Ovary (tissue), 10 donors: ENCODE measurements at places on chromosomes 1 and 21.

DNA sequence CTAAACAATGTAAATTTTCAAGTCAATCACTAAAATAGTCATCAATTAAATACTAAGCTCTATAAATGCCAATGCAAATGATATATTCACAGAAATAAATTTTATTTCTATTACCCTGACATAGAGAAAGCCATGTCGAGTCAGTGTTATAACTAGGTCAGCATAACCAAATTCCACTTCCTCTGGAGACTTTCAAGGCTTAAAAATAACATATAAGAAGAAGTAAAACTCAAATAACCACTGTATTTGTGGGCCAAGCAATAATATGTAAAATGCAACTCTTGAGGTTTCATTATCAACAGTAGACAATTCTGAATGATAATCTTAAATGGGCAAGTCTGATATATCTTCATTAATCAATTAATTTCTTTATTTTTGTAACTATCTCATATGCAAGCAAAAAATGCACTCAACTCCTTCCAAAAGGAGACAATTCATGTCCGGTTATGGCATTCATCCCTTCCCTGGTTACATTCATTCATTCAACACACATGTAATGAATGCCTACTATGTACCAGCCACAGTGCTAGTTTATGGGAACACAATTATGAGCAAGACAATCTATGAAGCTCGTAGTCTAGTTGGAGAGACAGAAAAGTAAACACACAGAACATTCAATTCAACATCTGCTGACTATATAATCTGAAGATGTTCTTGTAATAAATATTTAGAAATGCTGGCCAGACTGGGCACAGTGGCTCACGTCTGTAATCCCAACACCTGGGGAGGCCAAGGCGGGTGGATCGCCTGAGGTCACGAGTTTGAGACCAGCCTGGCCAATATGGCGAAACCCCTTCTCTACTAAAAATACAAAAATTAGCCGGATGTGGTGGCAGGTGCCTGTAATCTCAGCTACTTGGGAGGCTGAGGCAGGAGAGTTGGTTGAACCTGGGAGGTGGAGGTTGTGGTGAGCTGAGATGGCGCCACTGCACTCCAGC, 37.1 kb upstream of the CAP1 start:
- H3K36me3 ChIP-seq = no peaks in the 10 kb centered on the region
- H3K4me3 ChIP-seq = no peak overlapping the region
- no peak overlapping the region for H3K27ac ChIP-seq
- DNase-seq = no peak
- H3K4me1 ChIP-seq = no peaks in the 10 kb centered on the region

GRCh38 chr1:41431490-41432350, 52.8 kb downstream of the EDN2 start:
- no peaks in the 10 kb centered on the region for H3K27me3 ChIP-seq
- H3K4me1 ChIP-seq = peaks cover 12% of the 10 kb centered on the region
- H3K27ac ChIP-seq = no peak overlapping the region
- DNase-seq = peak; percentile 69

GRCh38 chr21:35838350-35838749, 222.0 kb downstream of the SETD4 start:
- no peak overlapping the region for H3K4me3 ChIP-seq
- H3K4me1 ChIP-seq = no peaks in the 10 kb centered on the region
- H3K27me3 ChIP-seq = no peaks in the 10 kb centered on the region
- no peaks in the 10 kb centered on the region for H3K36me3 ChIP-seq
- DNase-seq = no peak

GRCh38 chr1:6822530-6823359, 37.5 kb downstream of the CAMTA1 start:
- H3K27me3 ChIP-seq = no peaks in the 10 kb centered on the region
- DNase-seq = no peak
- H3K4me3 ChIP-seq = no peak overlapping the region
- no peaks in the 10 kb centered on the region for H3K36me3 ChIP-seq
- no peak overlapping the region for H3K27ac ChIP-seq
- peaks cover 10% of the 10 kb centered on the region for H3K4me1 ChIP-seq

DNA sequence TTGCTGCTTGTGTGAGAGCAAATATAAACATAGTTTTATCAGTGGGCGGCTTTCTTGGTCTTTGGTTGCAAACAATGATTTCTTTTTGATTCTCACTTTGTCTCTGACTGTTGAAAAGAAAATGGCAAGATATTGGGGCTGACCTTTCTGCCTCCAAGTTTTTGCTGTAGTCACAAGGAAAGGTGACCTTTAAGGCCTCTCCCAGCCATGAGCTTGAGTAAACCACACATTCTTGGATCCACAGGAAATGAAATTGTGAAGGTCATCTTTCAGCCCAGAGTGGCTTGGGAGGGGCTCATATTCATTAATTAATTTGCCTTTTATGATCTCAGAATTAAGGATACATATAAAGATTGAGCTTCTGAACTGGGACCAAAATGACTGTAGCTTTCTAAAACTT, 241.6 kb downstream of the BACH1 start:
- H3K27ac ChIP-seq = no peak overlapping the region
- DNase-seq = no peak
- H3K4me1 ChIP-seq = peaks cover 2% of the 10 kb centered on the region
- no peaks in the 10 kb centered on the region for H3K36me3 ChIP-seq
- H3K27me3 ChIP-seq = no peaks in the 10 kb centered on the region

- no peaks in the 10 kb centered on the region for H3K4me1 ChIP-seq
- H3K27me3 ChIP-seq = no peaks in the 10 kb centered on the region
- H3K27ac ChIP-seq = no peak overlapping the region
- H3K36me3 ChIP-seq = no peaks in the 10 kb centered on the region
- no peak overlapping the region for H3K4me3 ChIP-seq
Observed at GRCh38 chr1:227999056-227999930, 7.5 kb upstream of the WNT3A start.

GRCh38 chr1:96073100-96073499, 648.5 kb upstream of the PTBP2 start:
- DNase-seq = no peak
- H3K27me3 ChIP-seq = no peaks in the 10 kb centered on the region
- no peak overlapping the region for H3K27ac ChIP-seq
- H3K36me3 ChIP-seq = no peaks in the 10 kb centered on the region
- no peaks in the 10 kb centered on the region for H3K4me1 ChIP-seq
- H3K4me3 ChIP-seq = no peak overlapping the region

GRCh38 chr1:1680912-1681273, 11.7 kb downstream of the SLC35E2B start:
- H3K27ac ChIP-seq = no peak overlapping the region
- peaks cover 9% of the 10 kb centered on the region for H3K4me1 ChIP-seq
- no peaks in the 10 kb centered on the region for H3K36me3 ChIP-seq
- DNase-seq = no peak
- H3K27me3 ChIP-seq = no peaks in the 10 kb centered on the region
- H3K4me3 ChIP-seq = no peak overlapping the region

- H3K27ac ChIP-seq = no peak overlapping the region
- DNase-seq = peak; percentile 82
- H3K4me1 ChIP-seq = peaks cover 6% of the 10 kb centered on the region
- H3K4me3 ChIP-seq = no peak overlapping the region
- no peaks in the 10 kb centered on the region for H3K36me3 ChIP-seq
Observed at GRCh38 chr1:229117664-229118300, 153.1 kb upstream of the RAB4A start.

- no peaks in the 10 kb centered on the region for H3K4me1 ChIP-seq
- DNase-seq = no peak
- H3K4me3 ChIP-seq = no peak overlapping the region
Observed at GRCh38 chr1:32632829-32633228, 17.5 kb downstream of the ZBTB8OS start.

GRCh38 chr1:212867192-212867591, 9.1 kb downstream of the FLVCR1 start:
- H3K4me1 ChIP-seq = no peaks in the 10 kb centered on the region
- H3K27ac ChIP-seq = no peak overlapping the region
- DNase-seq = no peak
- H3K4me3 ChIP-seq = no peak overlapping the region
- no peaks in the 10 kb centered on the region for H3K36me3 ChIP-seq

DNA sequence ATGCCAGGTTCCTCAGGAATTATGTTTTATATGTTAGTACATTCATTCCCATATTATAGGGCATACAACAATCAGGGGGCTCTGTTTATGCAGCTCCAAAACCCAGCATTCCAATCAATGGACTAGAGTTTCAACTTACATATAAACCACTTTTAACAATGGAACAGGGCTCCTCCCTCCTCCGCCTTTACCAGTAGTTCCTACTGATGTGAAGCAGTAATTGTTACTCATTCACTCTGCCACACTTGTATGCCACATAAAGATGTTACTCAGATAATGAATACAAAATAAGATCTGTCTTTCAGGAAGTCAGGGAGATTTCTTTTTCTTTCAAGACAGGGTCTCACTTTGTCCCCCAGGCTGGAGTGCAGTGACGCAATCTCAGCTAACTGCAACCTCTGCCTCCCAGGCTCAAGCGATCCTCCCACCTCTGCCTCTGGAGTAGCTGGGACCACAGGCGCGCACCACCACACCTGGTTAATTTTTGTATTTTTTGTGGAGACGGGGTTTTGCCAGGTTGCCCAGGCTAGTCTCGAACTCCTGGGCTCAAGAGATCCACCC, 17.1 kb downstream of the ZNF281 start:
- H3K4me3 ChIP-seq = no peak overlapping the region
- no peaks in the 10 kb centered on the region for H3K4me1 ChIP-seq
- no peaks in the 10 kb centered on the region for H3K27me3 ChIP-seq
- no peaks in the 10 kb centered on the region for H3K36me3 ChIP-seq

DNA sequence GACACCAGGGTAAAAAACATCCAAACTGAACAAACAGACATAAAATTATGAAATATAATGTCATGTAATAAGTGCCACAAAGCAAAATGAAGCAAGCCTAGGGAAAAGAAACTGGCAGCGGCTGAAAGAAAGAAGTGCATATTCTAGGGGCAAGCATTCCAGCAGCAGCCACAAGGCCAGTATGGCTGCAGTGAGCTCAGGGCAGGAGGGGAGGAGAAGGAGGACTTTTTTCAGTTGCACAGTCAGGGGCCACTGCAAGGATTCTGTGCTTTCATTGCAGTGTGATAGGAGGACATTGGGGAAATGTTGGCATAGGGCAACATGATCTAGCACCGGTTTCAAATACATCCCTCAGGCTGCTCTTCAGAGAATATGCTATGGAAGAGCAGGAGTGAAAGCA, 263.8 kb downstream of the NEGR1 start:
- no peak overlapping the region for H3K27ac ChIP-seq
- H3K4me1 ChIP-seq = no peaks in the 10 kb centered on the region
- H3K36me3 ChIP-seq = no peaks in the 10 kb centered on the region
- H3K4me3 ChIP-seq = no peak overlapping the region
- no peaks in the 10 kb centered on the region for H3K27me3 ChIP-seq
- no peak for DNase-seq

DNA sequence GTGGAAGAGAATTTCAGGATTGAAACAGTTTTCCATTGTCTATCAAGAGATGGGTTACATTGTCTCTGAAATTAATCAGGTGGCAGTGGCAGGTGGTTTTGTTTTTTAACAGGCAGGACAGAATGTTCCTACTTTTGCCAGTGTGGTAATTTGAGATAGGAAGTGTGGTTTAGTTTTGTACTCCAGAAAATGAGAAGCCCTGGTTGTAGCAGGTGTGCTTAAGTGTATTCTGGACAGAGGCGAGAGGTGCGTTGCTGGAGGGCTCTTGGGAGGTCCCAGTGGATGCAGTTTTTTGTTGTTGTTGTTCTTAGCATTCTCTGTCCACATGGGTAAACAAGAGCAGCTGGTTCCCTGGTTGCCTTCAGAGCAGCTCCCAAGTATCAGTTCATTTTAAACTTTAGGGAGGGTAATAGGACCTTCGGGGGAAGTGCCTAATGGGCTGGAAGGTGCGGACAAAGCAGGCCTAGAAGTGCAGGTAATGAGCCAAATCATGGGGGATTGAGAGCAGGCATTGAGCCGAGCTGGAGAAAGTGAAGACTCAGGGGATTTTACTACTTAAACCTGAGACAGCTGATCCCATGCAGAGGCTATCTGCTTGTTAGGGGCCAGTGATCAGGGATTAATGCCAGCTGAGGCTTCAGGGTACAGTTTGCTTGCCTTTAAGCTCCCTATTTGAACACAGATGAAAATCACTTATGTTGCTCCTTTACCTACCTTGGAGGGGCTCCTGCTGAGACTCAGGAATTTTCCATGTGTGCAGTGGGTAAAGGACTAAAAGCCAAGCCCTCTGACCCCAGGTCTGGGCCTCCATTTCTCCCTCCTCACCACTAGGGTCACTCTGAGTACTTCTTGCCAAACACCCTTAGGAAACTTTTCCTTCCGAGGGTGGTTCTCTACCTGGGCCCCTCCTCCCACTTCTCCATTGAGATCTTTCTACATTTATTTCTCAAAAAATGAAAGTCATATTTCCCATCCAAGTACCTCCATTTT, 6.1 kb downstream of the PFKFB2 start:
- no peak overlapping the region for H3K4me3 ChIP-seq
- no peaks in the 10 kb centered on the region for H3K4me1 ChIP-seq
- no peak for DNase-seq
- no peak overlapping the region for H3K27ac ChIP-seq
- H3K36me3 ChIP-seq = no peaks in the 10 kb centered on the region

GRCh38 chr1:63773815-63774616, at the start of gene ROR1:
Gene ROR1 (plus strand): TSS chr1:63774017.
- peak within 1 kb of the TSS; percentile 53 for H3K4me3 ChIP-seq
- H3K4me1 ChIP-seq = peaks cover 2% of the 10 kb centered on the region
- H3K27ac ChIP-seq = peak within 1 kb of the TSS; percentile 78
- H3K27me3 ChIP-seq = no peaks in the 10 kb centered on the region

- no peaks in the 10 kb centered on the region for H3K36me3 ChIP-seq
Observed at GRCh38 chr1:36753451-36753850, 270.7 kb upstream of the CSF3R start.

DNA sequence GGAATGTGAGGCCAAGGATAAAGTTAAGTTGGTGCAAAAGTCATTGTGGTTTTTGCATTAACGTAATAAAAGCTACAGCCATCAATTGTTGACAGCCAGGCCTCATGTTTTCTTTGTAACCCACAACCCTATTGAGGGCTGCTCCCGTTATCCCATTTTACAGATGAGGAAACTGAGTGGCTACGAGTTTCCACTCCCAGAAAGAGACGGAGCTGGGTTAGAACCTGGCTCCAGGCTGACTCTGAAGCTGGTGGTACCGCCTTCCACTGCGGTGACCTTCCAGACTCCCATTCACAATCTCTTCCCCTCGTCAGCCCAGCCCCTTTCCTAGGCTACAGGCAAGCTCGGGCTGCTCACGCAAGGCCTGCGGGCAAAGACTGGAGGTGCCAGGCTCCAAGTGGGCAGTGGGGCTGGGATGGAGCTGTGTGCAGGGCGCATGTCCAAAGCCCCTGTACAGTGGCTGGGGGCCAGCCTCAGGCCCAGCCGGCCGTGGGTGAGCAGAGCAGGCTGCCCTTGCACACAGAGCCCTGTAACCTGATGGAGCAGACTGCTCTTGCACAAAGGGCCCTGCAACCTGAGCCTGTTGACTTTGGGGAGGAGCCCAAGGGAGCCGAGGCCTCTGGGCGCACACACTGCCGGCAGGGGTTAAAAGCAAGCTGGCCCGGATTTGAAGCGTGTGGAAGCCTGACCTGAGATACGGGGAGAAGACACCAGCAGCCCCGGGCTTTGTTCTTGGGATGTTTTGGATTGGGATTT, 97.4 kb upstream of the TMPRSS2 start:
- H3K27ac ChIP-seq = no peak overlapping the region
- no peaks in the 10 kb centered on the region for H3K36me3 ChIP-seq
- no peak overlapping the region for H3K4me3 ChIP-seq
- no peaks in the 10 kb centered on the region for H3K27me3 ChIP-seq
- H3K4me1 ChIP-seq = peaks cover 3% of the 10 kb centered on the region
- no peak for DNase-seq
